ENCODE measurements at places on chromosomes 13 and 19.

DNA sequence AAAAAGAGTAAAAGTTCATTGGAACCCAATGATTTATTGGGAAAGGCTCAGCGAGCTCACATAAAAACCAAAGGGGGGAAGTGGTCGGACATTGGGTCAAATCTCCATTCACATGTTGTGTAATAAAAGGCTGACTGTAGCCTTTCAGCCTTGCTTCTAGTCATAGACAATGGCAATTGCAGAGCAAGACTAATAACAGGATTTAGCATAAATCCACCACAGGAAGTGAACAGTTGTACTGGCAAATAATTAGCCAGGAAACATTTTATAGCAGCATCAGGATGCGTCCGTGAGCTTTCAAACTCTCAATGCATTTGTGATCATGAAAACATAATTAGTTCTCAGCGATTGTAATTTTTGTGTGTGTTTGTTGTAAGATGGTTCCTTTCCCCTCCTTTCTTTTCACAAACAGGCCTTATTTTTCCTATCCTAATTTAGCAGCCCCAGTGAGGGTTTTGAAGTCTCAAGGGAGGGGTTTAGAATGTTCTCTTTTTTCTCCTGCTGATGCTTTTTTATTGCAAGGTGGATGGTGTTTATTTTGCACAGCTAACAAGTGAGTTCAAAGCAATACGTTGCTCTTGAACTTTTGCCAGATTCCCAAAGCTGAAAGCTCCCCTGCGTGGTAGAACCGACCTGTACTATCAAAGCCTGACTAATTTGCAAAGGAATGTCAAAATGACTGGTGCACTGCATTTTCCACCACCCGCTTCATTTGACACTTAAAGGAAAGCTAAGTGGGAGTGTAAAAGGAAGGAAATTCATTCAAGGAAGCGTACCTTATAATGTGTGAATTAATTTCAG is 105.6 kb downstream of the SPRY2 start:
- peak; percentile 56 for DNase-seq

DNA sequence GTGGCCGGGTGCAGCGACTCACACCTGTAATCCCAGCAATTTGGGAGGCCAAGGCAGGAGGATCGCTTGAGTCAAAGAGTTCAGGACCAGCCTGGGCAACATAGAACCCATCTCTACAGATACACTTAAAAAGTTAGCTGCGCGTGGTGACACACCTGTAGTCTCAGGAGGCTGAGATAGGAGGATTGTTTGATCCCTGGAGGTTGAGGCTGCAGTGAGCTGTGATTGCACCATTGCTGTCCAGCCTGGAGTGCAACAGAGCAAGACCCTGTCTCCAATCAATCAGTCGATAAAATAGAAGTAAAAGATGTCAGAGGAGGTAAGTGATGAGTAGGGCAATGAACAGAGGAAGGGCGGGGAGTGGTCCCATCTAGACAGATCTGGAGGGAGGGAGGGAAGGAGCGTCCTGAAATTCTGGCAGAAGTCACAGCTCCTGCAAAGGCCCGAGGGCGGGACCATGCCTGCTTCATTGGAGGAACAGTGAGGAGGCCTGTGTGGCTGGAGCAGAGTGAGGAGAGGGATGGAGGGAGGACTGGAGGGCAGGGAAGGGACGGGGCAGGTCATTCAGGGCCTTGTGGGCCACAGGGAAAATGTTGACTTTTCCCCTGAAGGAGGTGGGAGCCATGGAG is 9.7 kb downstream of the SMIM24 start:
- DNase-seq: no peak

DNA sequence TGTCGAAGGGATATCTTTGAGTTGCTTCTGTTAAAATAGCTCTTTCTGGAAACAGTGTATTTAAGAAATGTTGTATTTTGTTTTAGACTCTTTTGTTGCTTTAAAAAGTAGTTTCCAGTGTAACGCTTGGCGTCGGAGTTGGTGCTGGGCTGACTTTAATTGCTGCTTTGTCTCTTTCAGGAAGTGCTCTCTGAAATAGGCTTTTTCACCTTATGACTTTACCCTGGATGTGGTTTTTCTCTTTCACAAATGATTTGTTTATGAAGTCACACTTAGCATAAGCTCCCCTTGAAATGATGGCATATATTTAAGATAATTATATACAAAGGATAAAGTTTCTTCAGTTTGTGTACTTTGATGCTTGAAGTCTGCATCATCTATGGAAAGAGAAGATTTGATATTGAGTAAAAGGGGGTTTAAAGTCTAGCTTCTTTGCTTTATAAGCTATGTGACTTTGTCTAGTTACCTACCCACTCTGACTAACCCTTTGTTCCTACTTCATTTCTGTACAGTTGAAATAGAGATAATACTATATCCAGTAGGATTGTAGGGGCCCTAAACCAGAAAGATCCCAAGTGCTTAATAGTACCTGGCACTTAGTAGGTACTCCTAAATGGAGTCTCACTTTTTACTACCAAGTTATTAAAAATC is at the start of gene GPR18:
Gene GPR18 (minus strand): TSS at position 170 of the 651 bp plus-strand sequence. CDS start 2,507 bp downstream, outside the sequence.
- no peak for DNase-seq

DNA sequence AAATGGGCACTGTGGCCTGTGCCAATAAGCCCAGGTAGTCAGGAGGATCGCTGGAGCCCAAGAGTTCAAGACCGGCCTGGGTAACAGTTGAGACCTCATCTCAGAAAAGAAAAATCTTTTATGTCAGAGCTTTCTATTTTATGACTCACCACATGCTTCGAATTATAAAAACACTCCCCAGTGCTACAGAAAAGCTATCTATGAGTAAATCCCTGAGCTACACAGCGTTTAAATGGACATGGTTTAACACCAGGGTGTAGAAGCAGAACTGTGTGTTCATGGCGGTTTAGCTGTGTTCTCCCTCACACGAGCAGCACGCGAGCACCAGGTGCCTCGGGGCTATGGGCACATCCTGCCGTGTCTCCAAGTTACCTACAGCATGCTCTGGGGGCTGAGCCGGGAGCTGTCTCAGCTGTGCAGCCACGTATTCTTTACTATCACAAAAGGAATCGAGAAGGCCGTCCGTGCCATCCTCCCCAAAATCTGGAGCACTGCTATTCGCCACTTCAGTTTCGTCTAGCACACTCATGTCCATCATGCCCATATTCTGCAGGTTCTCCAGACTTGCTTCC is 6.7 kb downstream of the SAFB2 start:
- no peak for DNase-seq

- DNase-seq: no peak
Observed at GRCh38 chr19:42403586-42403985, 13.5 kb upstream of the CNFN start.

- DNase-seq: no peak
Observed at GRCh38 chr19:14066134-14066533, 4.3 kb upstream of the PALM3 start.

GRCh38 chr19:49999371-50000010 is 25.7 kb downstream of the VRK3 start:
- no peak for DNase-seq

- no peak for DNase-seq
Observed at GRCh38 chr19:49440439-49441209, 703 bp downstream of the SLC17A7 start.

DNA sequence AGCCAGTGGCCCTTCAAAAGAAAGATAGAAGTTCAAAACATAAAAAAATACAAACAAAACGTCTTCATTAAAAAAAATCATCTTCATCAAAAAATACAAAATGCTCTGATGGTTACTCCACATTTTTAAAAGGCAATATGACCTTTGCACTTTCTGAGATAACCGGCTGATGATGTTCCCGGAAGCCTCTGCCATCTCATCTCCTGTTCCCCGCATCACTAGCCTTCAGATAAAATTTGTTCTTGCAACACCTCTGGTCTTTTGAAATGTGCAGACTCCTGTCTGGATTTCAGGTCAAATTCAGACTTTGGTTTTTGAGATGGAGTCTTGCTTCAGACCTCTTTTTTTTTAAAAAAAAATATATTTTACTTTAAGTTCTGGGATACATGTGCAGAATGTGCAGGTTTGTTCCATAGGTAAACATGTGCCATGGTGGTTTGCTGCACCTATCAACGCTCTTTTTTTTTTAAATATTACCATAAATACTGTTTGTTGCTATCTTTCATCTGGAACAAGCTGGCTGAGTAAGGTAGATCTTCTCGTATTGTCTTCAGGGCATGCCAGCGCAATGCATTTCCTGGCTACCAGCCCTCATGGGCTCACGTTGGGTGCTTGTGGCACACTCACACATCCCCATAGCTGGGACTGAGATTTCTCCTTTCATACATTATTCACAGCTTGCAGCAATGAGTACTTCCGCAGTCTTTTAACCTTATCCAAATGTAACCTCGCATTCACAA is 418.9 kb upstream of the ARGLU1 start:
- no peak for DNase-seq

DNA sequence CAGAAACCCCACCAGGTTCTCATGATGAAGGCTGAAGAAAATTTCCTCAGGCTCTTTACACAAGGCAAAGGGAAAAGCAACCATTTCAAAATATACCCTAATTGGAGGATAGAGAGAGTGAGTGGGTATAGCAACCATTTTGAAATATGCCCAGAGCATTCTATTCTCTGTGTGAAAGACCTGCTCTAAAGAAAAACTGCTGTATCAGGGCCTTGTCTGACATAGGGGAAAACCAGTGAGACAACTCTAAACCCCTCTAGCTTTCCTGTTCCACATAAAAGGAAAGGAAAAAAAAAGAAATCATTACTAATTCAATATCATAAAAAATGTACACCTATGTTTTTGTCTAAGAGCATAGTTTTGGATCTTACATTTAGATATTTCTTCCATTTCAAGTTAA is 42.3 kb downstream of the TPTE2 start:
- no peak for DNase-seq

DNA sequence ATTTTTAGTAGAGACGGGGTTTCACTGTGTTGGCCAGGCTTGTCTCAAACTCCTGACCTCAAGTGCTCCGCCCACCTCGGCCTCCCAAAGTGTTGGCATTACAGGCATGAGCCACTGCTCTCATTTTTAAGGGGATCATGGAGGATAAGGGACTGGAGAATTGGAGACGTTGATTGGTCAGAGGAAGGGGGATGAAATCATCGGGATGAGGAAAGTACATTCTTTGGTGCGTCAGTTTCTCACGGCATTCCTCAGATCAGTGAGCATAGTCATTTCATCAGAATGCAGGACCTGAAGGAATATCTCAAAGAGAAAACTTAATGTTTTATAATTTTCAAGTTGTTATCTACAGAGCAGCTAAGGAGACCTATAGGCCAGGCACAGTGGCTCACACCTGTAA is 14.0 kb downstream of the ZNF114 start:
- DNase-seq: no peak

- DNase-seq: no peak
Observed at GRCh38 chr13:42977219-42977659, 14.8 kb downstream of the EPSTI1 start.

GRCh38 chr19:960020-960419 is 24.1 kb upstream of the WDR18 start:
- DNase-seq: no peak

GRCh38 chr13:102100234-102100633 is 301.6 kb downstream of the FGF14 start:
- no peak for DNase-seq

DNA sequence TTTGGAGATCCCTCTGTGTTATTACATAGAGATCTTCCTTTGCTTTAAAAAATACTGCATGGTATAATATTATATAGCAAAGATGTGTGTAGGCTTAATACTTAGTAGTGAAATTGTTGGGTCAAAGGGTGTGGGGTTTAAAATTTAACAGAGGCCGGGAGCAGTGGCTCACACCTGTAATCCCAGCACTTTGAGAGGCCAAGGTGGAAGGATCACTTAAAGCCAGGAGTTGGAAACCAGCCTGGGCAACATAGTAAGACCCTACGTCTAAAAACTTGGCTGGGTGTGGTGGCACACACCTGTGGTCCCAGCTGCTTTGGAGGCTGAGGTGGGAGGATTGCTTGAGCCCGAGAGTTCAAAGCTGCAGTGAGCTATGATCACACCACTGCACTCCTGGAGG is 22.3 kb upstream of the CEBPA start:
- no peak for DNase-seq
